Activated naive CD8-positive, alpha-beta T cell treated with anti-CD3 and anti-CD28 coated beads for 36 hours (primary cell): ENCODE measurements at places on chromosomes 16 and 17.

- DNase-seq, result no peak
Observed at GRCh38 chr17:75321506-75321905, 32.3 kb upstream of the SLC25A19 start.

DNA sequence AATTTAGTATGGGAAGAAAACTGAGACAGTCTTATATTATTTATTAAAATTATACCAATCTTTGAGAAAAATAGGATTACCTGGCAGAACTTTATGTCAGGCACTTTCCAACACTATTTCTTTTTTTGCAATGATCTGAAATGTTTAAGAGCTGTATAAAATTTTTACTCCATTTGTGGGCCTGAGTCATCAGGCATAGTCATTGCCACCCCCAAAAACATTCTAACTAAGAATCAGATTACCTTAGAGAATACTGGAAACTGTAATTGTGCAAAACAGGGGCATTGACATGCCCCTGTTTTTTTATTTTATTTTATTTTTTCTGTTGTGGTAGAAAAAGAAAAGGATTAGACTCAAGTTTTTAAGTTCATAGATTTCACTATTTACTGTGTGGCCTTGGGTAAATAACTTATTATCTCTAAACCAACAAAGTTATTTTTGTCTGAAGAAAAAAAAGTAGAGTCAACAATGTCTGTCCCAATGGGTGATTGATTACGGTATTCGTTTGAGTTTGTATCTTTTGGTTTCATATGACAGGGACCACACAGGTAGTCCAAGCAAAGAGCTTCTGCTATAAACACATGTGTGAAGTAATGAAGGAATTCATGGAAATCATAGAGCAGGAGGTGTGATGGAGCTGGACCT, 24.6 kb downstream of the VAT1L start:
- no peak for DNase-seq

DNA sequence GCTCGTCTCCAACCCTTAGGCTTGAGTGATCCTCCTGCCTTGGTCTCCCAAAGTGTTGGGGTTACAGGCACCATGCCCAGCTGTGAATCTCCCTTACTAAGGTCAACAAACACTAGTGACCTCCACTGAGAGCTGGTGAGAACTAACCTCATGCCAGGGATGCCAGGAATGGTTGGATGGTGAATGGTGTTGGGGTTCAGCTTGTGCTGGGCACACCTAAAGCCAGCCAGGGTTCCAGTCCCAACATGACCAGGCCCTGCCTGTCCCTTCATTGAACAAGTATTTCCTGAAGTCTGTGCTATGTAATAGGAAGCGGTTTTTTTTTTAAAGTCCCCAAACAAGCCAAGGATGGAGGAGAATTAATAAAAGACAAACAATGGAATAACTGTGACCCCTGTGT, 56.0 kb upstream of the TOB1 start:
- no peak for DNase-seq

DNA sequence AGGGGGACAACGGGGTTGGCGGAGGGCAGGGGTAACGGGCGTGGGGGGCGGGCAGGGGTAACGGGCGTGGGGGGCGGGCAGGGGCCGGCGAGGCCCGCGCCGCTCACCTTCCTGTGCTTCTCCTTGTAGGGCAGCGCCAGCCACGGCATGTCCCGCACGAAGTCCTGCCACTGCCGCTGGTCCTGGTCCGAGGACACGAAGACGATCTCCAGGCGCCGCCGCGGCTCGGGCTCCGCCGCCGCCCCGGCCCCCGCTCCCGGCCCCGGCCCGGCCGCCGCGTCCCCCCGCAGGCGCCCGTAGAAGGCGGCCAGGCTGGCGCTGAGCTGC, 401 bp downstream of the NXN start:
- DNase-seq, result no peak

DNA sequence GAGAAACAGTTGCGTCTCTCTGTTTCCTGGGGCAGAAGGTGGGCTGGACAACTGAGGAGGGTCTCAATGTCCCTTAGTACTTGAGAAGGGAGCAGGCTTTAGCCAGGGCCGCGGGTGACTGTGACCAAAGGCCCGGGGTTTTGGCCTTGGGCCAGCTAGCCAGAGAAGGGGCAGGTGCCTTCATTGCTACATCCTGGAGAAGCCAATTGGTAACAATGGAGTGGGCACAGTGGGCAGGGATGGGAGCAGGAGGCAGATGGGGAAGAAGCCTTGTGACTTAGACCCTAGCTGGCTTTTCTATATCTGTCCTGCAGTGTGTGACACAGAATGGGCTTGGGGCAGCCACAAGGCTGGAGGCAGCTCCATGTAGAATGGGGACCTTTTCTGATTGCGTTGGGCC, 46.0 kb downstream of the CLEC16A start:
- no peak for DNase-seq

- peak; percentile 46 for DNase-seq
Observed at GRCh38 chr17:58352596-58353388, 791 bp upstream of the SUPT4H1 start.
